ENCODE measurements at places on chromosomes 4 and X. TPM values are rescaled to one million over a fixed set of nuclear protein-coding genes. Genes with fewer than 3 reads are reported as not detected.

Gene DGAT2L6
- not detected for total RNA-seq

Gene ASMT
- not detected for total RNA-seq

Gene COL4A5
- total RNA-seq, result not detected

Gene PLXNA3
- 41.2 TPM for total RNA-seq

Gene LRCH2
- not detected for total RNA-seq

Gene VCX2
- total RNA-seq, result not detected

Measured in activated naive CD4-positive, alpha-beta T cell treated with anti-CD3 and anti-CD28 coated beads, Interleukin-2, amount 10 ng/mL, durations not matched to agents 5 hours and 36 hours (primary cell).